Occipital lobe (tissue), 3 donors: ENCODE measurements at places on chromosomes 1 and 21. TPM values are rescaled to one million over a fixed set of nuclear protein-coding genes. Genes with fewer than 3 reads are reported as not detected.

Gene OR2L2
- total RNA-seq = 1.4 TPM

Gene S100A10
- 2.8 TPM for total RNA-seq

Gene LORICRIN
- not detected for total RNA-seq

Gene ARHGEF16
- 0.16 TPM for total RNA-seq

DNA sequence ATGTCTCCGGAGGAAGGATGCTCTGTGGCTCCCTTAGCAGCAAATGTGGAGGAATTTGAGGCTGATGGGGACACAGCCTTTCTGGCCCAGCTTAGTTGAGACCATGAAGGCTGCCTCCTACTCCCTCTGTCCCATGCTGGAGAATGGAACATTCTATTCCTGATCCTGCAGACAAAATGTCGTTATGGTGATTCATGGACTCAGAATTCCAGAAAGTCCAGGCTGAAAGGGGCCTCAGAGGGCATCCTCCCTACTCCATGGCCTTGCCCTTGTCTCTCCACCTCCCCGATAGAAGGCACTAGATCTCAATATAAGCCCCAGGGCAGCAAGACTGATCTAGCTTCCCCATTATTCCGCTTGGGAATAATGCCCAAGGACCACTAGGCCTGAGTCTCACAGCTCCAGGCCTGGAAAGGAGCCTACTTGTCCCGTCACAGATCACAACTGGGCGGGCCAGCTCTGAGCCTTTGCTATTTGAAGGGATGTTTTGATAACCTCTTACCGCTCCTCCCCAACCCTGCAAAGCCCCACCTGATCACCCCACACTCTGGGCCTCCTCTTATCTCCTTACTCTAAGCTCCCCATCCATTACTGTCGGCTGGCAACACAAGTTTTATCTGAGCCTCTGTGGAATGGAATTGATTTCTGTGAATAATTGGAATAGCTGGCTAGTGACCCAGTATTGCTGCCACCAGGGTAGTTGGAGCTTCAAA, 52.8 kb upstream of the TRABD2B start:
- no peak for DNase-seq

GRCh38 chr1:51592711-51593110, 24.2 kb upstream of the OSBPL9 start:
- no peak for DNase-seq

DNA sequence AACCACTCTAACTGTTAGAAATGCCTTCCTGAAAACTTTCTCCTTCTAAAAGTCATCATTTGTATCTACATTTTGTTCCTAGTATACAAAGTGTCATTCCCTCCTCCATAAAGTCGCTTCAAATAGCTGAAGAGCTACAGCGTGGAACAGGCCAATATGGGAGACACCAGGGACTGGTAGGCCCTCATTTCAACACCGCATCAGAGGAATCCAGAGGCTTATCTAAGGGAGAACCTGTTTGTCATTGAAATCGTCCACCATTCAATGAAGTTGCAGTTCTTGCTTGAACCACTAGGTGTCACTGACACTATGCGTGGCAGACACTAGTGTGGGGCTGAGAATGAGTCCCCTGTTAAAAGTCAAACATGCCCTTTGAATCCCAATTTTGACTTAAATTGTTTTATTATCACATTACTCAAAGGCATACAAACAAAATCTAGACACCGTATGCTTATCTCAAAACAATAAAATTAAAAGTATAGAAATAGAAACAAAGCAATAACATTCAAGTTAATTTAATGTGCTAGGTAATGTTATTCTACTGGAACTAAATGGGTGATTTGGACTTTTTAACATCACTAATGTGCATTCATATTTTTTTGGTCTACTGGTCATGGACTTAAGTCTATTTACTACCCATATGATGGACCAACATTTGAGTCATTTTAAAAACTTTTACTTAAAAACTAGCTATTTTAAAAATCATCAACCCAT, 182.3 kb downstream of the FCRL5 start:
- peak; percentile 2 for DNase-seq

- no peak for DNase-seq
Measured at GRCh38 chr21:39685236-39685635, 59.7 kb upstream of the IGSF5 start.

- peak; percentile 28 for DNase-seq
Measured at GRCh38 chr1:1554926-1555915, 14.8 kb upstream of the TMEM240 start.

DNA sequence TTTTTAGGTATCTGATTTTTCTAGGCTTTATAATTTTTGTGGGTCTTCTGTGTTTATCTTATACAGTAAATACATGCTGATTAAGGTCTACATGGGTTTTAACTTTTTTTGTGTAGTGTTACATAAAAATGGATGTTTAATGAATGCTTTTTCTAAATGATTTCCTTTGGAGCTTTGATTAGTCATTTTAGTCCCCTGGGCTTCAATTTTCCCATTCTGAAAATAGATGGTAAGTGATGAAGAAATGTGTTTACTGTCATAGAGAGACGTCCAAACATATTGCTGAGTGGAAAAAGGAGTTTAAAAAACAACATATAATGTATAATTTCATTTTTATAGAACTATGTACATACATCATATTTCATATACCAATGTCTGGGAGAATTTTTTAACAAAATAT, 140.9 kb upstream of the HMCN1 start:
- DNase-seq = no peak

DNA sequence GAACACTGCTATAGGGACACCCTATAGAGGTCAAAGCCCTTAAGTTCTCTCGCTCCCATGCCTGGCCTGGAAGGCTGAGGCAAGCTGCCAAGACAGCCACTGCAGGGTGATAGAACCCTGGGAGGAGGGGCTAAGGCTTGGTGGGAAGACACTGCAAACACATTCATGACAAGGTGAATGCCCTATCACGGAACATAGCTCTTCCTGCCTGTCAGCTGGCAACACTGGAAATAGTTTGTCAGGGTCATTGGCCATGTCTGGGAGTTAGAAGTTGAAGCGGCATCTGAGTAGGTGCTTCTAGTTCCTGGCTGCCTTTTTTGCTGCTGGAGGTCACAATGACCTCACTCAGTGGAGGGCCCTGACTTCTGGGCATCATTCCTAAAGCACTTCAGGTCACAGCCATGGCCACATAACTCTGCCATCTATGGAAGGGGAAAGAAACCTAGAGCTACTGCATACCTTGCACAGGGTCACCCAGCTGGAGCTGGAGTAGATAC, 4.2 kb downstream of the FABP3 start:
- DNase-seq = no peak

DNA sequence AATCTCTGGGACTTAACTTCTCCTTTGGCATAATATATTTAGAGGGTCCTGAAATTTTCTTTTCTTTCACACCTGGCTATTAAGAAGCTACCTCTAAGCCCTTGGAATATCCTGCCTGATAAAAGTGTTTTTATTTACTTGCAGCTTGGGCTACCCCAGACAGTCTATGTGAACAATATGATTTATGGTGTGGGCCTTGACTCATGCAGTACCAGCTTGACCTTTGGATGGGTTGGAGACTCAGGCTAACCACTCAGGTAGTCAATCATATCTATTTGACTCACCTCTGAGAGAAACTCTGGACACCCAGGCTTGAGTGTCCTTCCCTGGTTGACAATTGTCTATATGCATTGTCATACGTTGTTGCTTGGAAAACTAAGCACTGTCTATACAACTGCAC, 13.4 kb upstream of the PGBD2 start:
- DNase-seq = no peak

DNA sequence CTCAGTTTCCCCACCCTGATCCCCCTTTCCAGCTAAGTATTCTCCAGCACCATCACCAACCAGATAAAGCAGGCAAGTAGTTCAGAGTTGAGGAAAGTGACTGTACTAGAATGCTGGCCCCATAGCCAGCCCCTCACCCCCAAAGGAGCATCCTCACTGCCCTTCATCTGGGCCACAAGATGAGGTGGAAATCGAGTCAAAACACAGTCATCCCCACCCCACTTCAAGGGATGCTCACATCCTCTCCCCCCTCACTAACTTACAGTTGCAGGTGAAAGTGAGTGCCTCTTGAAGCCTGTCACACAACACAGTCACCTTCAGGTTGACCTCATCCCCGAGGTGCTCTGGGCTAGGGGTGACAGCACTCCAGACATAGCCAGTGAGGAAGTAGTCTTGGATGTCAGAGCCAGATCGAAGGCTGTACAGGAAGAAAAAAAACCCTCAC, 30.4 kb downstream of the PIK3C2B start:
- DNase-seq = no peak

GRCh38 chr1:204988196-204988595, 54.8 kb upstream of the CNTN2 start:
- no peak for DNase-seq

GRCh38 chr1:98400446-98400845, 261.1 kb upstream of the SNX7 start:
- DNase-seq = no peak

GRCh38 chr1:171916315-171916771, 75.0 kb downstream of the DNM3 start:
- no peak for DNase-seq

- DNase-seq = no peak
Measured at GRCh38 chr1:7116001-7116400, 330.7 kb downstream of the CAMTA1 start.

DNA sequence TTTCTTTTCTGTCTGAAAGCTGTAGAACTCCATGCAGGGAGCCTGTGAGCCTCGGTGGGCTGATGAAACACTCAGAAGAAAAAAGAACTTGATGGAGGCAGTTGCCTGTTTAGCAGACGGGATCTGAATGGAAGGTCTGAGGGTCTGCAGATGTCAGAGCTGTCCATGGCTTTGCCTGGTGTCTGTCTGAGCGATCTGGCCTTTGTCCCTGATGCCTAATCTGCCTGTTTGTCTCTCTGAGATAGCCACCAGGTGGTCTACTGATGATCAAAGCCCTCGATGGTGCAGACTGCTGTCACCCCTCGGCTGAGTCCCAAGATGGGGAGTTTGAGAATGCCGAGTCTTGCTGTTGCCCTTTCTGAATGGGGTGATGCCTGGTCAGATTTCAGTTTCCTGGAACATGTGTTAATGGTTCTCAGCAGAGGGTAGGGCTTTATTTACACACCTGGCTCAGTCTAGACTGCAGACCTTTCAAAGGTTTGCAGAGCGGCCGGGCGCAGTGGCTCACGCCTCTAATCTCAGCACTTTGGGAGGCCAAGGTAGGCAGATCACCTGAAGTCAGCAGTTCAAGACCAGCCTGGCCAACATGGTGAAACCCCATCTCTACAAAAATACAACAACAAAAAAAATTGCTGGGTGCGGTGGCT, 90.4 kb downstream of the KIF26B start:
- DNase-seq = no peak

DNA sequence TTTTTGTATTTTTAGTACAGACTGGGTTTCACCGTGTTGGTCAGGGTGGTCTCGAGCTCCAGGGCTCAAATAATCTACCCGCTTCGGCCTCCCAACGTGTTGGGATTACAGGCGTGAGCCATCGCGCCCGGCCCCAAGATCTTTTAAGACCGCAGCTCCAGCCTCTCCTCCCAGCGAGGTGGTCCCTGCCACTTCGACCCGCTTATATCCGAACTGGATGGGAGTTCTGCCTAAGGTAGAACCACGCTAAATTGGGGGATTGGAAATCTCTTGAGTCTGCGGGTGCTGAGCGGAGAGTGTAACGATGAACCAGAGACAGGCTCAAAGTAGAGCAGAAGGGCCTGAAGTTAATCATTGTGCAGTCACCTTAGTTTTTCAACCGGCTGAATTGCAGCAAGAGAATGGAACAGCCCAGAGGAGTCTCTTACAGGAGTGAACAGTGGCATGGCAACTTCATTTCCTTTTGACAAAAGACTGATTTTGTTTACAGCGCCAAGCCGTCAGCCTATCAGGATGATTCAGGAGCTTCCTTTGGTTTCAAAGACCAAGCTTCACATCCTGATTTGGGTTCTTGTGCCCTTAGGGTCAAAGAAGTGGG, 726 bp upstream of the CYB5R1 start:
- DNase-seq = no peak
